Astrocyte of the spinal cord (primary cell): ENCODE measurements at places on chromosomes 3 and 15.

- peak; percentile 71 for DNase-seq
Observed at GRCh38 chr15:65980824-65981456, 111.6 kb downstream of the RAB11A start.

DNA sequence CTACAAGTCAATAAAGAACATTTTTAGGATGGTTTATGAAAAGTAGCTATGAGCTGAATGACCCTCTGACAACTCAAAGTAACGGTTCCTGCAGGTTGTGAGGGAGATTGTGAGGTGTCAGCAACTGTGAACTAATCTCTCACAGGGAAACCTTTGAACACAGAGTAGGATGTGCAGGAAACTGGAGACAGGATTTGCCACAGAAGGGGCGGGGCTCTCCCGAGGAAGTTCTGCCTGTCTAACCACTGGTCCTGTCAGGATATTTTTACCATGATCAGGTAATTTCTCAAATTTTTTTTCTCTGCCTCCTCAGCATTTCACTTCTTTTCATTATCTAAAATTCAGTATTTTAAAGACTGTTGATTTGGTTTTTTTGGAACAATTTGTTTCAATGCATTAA is 33.3 kb downstream of the LEO1 start:
- DNase-seq, result no peak

- DNase-seq, result no peak
Observed at GRCh38 chr3:169269005-169269404, 394.5 kb downstream of the MECOM start.

DNA sequence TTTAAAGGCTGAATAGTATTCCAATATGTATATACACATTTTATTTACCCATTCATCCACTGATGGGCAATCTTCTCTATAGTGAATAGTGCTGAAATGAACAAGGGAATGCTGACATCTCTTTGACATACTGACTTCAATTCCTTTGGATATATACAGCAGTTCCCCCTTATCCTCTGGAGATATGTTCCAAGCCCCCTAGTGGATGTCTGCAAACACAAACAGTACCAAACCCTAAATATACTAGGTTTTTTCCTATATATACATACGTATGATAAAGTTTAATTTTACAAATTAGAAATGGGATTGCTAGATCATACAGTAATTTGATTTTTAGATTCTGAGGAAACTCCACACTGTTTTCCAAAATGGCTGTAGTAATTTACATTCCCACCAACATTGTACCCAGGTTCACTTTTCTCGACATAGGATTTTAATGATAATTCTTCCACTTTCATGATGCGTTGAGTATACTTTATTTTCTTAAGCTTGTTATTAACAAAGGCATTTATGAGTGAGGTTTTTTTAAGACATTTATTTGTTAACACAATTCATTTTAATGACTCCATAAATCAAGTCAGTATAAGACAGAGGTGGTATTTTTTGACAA is 38.2 kb downstream of the VPS13C start:
- DNase-seq, result no peak

DNA sequence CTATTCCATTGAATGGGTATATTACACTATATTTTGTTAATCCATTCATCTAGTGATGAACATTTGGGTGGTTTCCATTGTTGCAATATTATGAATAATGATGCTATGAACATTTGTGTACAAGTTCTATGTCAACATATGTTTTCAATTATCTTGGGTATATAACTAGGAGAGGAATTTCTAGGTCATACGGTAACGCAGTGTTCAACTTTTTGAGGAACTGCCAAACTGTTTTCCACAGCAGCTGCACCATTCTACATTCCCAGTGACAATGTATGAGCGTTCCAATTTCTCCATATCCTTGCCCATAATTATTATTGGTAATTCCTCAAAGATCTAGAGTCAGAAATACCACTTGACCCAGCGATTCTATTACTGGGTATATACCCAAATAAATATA is 24.1 kb upstream of the RORA start:
- DNase-seq, result no peak

DNA sequence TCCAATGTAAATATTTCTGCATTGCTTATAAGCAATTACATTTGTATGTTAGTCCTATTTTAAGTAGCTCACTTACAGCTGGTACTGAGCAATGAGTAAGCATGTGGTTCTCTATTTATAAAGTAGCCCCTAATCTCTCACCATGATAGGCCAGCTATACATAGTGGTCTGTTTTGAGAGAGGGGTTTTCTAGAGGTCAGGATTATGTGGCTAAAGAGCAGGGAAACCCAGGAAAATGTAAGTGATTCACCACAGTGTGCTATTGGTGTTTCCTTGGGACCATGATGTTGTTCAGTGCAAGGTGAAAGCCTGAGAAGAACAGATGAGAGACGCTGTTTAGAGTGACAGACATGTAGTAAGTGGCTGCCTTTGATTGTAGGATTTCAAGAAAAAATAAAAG is 26.4 kb downstream of the RBMS3 start:
- DNase-seq, result no peak
